Stimulated activated CD4-positive, alpha-beta T cell treated with anti-CD3 and anti-CD28 coated beads, Interleukin-15, amount 100 ng/mL, for 1 hour (primary cell): ENCODE measurements at places on chromosomes 3 and 15.

DNA sequence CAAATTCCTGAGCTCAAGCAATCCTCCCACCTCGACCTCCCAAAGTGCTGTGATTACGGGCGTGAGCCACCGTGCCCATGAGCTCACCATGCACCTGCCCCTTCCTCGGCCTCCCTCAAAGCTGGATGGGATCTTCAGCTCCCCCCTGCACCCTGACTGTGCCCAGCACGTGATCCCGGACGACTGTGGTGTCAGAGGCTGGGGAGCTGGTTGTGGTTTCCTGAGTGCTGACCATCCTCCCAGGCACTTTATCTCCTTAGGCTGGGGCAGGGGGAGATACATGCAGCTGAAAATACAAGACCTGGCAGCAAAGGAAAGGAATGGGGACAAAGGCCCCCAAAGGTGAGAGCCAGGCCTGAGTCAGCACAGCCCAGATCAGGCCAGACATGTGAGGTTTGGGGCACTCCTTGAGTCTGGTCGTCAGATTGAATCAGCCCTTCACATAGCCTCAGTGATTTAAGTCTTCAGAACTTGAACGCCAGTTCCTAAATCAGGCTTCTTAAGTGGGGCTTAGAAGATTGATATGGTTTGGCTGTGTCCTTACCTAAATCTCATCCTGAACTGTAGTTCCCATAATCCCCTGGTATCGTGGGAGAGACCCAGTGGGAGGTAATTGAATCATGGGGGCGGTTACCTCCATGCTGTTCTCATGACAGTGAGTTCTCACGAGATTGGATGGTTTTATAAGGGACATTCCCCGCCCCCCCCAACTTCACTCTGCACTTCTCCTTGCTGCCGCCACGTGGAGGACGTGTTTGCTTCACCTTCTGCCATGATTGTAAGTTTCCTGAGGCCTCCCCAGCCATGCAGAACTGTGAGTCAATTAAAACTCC lies 35.8 kb downstream of the PRKCD start:
- DNase-seq, result no peak

DNA sequence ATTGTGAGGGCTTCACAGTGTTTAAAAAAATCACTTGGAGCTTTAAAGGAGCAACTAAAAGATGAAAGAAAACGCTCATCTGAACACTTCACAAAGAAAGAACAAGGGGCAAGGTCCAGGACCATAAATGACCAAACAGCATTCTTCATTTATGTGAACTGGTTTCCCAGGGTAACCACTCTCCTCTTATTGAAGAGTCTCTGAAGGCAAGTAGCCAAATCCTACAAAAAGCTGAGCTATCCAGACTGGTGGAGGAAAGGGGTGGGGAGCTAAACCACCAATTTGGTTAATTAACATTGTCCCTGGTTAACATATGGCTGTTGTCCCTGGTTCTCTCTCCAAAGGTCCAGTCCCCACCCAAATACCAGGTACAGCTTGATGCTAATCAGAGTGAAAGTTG lies 58.1 kb downstream of the OSBPL10 start:
- DNase-seq, result no peak

DNA sequence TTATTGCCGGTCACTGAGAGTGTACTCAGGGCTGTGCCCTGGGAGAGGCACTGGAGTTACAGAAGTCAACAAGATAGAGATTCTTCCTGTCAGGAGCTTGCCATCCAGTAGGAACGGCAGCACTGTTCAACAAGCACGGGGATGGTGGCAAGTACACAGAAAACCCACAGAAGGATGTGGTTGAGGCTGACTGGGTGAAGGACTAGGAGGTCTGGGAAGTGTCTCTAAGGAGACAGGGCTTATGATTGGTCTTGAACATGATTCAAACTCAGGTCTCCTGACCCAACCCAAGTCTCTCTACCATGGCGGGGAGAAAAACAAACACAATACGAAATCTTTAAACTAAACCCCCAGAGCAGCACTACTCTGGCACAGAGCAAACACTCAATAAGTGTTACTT lies 37.6 kb downstream of the ERICH6 start:
- DNase-seq, result no peak

GRCh38 chr3:45544024-45544716 lies 50.4 kb upstream of the LIMD1 start:
- no peak for DNase-seq

DNA sequence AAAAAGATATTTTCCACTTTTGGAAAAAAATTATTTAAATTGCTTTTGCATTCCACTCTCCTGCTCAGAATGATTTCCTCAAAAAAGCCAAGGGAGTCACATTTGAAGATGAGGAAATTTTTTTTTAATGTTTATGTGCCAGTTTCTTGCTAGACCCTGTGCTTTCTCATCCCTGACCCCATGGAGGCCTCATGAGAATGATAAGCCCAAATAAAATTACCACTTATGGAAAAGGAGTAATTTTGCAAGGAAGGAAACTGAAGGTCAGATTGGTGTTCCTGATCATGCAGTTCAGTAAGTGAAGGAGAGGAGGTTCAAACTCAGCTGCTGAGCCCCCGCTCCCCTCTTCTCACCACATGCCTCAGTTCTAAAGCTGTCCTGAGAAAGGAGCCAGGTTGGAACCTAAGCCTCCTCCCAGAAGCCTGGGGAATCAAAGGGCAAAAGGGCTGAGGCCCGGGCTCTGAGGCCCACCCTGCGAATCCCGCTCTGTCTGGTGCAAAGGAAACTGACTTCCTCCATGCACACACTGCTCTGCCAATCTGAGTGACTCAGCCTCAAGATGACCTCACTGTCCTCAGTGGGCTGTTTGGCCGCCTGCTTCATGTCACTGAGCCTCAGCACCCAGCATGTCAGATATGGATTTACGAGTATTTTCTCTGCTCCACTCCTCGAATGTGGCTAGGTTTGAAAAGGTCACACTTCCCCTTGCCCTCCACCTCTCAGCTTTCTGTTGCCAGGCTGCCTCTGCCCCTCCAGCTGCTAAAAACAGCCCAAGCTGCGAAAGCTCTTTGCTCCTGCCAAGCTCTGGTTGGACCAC lies 56.9 kb upstream of the FLNB start:
- no peak for DNase-seq

DNA sequence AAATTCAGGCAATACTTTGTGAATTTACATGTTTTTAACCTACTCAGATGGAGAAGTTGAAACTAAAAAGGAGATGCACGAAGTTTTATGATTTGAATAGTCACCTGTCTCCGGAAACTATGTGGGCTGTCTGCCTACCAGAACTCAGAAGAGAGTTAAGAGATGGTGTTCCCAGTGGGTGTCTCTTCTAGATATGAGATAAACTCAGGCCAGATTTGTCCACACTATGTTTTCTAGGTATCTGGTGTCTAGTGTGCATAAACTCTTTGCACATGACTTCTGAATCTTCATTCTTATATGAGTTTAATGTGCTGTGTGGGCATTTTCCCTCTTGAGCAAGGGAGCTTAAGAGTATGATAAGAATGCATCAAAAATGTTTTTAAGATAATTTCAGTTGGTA lies 222.8 kb downstream of the FOXP1 start:
- no peak for DNase-seq

GRCh38 chr3:10515396-10515795 lies 10.0 kb upstream of the ATP2B2 start:
- DNase-seq, result no peak

DNA sequence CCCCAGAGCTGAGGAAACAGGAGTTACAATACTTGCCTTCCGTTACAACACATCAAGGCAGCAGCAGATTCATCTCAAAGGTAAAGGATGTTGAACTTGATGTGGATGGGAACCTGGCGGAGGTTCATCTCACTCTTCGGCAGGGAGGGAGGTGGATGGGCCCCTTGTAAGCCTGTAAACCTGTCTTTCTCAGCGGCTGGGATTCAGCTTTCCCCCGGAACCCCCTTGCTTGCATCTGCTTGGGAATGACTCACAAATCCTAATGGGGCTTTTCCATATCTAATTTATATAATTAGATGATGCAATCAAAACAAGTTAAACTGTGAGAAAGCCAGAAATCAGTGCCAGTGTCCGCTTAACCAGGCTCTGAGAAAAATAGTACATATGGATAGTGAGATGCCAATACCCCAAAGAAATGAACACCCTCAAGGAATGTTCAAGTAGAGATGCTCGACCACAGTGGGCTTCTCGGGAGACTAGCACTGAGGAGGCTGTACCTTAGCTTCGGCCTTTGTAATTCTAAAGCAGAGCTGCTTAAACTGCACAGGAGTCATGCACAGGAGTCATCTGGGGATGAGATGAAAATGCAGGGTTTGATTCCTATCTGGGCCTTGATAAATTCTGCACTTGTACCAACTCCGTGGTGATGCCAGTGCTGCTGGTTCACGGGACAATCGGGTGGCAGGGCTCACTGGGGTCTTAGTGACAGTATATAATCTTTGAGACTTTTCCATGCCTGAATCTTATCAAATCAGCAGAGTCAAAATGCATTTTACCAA lies 2.2 kb upstream of the FAM240A start:
- no peak for DNase-seq
